Large intestine (tissue), 12 donors: ENCODE measurements at places on chromosomes 13 and 19.
A peak's percentile ranks its signal among the peaks of the same experiment; 100 is the strongest.

GRCh38 chr13:27810461-27810860 lies 18.2 kb downstream of the GSX1 start:
- DNase-seq = no peak

DNA sequence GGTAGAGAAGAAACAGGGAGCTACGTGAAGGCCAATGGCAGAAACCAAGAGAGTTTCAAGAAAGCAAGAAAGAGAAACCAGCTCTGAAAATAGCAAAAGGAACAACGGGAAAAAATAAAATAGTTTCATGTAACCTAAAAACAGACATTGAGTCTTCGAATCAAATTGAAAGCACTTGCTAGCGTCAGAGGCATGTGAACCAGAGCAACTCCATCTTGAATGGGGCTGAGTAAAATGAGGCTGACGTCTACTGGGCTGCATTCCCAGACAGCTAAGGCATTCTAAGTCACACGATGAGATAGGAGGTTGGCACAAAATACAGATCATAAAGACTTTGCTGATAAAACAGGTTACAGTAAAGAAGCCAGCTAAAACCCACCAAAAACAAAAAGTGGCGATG lies 7.3 kb upstream of the PMIS2 start:
- no peak for DNase-seq

DNA sequence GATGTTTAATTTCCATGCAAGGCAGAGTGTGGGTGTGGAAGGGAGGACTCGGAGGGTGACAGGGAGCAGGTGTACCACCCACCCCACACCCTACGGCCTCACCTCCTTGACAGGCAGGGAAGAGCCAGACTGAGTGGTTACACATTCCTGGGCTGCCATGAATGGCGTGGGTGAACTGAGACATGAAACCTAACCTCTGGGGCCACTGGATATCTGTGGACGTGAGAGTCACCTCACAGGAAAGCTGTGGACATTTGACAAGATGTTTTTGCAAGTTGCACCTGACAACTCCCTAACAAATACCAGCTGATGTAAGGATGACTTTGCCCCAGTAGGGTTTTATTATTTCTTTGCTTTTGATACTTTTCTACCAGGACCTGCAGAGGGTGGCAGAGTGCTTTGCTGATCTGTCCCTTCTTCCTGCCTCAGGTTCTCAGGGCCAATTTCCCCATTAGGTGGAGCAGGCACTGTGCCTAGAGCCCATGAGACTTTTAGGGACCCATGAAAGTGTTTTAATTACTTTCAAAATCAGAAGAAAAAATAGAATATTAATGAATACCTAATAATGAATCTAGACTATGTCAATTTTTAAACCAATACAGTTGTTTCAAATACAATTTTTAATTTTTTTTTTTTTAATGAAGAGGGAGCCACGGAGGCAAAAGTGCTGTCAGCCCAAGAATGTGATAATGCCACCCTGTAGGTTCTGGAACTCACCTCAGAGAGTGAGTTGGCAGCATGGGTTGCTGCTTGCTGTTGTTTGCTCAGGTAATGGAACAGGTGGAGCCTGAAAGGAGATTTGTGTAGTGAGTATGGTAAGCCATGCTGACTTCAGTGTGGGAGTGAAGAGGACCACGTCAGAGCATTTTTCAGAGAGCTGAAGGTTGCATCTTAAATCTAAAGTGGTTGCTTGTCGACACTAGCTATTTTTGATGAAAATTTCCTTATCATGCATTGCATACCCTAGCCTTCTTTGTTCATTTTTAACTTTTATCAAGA lies 58.0 kb upstream of the CYSLTR2 start:
- peak; percentile 86 for DNase-seq

DNA sequence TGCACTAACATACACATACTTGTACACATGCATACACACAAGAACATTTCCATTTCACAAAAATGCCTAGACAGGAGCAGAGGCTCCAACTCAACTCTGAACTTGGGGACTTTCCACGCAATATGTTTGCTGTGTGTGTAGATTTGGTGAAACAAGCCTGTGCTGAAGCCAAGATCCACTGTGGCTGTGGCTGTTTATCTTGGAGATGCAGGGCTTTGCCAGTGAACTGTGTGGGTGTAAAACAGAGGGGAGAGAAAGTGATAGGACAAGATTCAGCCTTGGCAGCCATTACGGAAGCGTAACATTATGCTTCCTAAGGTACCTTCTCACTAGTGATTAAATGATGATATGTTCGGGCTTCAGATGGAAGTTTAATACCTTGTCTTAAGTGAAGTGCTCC lies 73.2 kb upstream of the MBNL2 start:
- DNase-seq = no peak

- no peak for DNase-seq
These were observed 808.6 kb upstream of the ARGLU1 start for GRCh38 chr13:107376341-107377125.

DNA sequence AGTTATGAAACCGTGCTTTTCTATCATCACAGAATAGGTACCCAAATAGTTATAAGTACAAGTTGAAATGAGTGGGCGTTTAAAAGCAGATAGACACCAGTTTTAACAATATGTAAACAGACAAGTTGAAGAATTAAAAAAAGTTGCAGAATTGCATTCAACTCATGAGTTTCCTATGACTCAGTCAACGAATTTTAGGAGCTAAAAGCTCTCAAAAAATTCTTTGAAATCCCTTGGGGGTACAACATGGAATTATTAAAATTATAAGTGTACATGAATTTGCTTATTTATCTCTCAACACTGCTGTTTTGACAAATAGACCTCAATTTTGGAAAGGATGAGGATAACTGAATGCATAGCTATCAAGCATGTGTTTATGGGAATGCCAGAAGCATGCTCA lies 693.4 kb downstream of the PCDH9 start:
- no peak for DNase-seq

- peak; percentile 75 for DNase-seq
These were observed 13.2 kb downstream of the CLASRP start for GRCh38 chr19:45051929-45052579.

DNA sequence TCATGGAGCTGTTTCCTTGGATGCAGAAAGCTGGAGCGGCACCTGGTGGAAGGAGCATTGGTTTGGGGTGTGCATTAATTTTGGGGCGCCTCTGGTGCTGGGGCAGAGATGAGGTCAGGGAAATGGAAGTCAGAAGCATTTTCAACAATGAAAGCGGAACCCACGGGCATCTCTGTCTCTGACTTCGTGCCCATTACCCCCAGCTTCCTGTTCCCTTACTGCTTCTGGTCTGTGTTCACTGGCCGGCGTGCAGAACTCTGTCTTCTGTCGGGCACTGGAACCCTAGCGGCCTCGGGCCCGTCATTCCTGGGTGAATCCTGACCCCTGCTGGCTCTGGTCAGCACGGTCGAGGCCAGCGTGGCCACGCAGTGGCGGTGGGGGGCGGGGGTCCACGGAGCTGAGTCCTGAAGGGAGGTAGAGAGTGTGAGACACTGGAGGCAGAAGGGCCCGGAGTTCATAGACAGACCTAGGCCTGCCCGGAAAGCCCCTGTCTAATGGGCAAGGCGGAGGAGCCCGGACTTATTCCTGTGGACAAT lies 7.9 kb upstream of the LINGO3 start:
- no peak for DNase-seq

- DNase-seq = no peak
These were observed 11.9 kb downstream of the LTBP4 start for GRCh38 chr19:40612831-40613689.

DNA sequence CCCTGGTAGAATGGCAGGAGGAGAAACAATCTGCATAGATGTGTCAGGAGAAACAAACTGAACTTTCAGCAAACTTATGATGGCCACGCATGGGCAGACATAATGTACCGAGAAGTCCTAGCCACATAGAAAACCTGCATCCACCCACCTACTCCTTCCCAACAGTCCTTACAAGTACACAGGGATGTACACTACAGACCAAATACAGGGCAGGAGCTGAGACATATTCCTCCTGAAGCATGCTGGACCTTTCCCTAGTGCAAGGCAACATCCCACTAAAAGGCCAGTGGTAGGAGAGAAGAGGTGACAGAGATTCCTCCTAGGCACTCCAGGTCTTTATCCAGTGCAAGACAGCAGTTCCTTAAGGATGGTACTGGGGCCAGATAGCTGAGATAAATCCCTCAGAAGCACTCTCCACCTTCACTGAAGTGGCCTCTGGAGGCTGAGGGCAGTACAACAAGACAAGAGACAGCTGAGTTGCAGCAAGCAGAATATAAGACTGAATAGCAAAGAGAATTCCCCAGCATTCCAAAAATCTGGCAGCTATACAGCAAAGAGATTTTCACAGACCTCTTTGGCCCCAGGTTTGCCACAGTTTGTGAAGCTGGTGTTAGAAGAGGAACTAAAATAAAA lies 18.3 kb downstream of the VWA8 start:
- DNase-seq = no peak

- DNase-seq = no peak
These were observed 236.5 kb downstream of the DCLK1 start for GRCh38 chr13:35894636-35895035.

DNA sequence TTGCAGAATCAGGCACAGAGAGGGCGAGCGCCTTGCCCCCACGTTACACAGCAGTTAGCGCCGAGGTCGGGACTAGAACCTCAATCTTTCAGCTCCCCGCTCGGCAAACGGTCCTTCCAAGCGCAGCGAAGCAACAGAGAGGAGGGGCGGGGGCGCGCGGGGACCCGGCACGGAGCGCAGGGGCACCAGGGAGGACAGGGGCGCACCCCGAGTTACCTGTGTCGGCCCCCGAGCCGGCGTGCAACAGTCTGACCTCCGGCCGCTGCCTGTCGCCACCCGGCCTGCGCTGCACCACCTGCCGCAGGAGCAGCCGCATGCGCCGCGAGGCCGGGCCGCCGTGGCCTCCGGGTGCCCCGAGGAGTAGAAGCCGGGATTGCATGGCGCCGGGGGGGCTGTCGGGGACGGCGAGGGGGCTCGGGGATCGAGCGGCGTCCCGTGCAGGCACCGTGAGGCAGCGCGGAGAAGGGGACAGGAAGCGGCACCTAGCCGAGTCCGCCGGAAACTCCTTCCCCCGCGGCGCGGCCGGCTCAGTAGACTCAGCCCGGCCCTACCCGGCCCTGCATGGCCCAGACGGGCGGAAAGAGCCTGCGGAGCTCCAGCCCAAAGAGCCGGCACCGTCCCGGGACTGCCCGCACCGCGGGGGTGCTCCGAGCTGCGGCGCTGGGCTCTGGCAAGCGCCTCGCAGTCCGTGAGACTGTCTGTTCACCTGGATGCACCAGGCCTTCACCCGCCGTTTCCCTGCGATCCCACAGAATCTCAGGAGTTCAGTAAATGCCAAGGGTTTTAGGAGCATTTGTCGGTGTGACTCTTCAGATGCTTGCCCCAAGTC lies at the start of gene VWA8:
Gene VWA8 (minus strand): TSS at position 473 of the 829 bp plus-strand sequence. CDS start 94 bp downstream, at position 379.
- DNase-seq = peak; percentile 92
